NCI-H524 (cell line): ENCODE measurements at places on chromosomes 7 and 10.

DNA sequence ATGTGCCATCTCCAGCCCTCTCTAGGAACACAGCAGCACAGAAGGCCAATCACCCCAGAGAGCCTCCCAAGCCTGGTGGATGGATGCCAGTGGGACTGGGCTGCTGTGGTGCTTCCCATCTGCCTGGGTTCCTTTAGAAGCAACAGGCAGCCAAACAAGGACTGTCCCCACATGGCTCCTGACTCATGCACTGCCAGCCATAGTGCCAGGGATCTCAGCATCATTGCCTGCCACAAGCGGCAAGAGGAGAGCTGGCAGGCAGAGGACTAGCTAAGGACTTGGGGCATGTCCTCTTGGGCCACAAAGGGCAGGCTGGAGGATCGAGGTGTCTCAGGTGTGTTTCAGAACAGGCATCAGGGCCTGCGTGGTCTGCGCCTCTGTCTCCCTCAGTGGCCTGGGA, 23.4 kb upstream of the FIGNL1 start:
- DNase-seq: no peak

DNA sequence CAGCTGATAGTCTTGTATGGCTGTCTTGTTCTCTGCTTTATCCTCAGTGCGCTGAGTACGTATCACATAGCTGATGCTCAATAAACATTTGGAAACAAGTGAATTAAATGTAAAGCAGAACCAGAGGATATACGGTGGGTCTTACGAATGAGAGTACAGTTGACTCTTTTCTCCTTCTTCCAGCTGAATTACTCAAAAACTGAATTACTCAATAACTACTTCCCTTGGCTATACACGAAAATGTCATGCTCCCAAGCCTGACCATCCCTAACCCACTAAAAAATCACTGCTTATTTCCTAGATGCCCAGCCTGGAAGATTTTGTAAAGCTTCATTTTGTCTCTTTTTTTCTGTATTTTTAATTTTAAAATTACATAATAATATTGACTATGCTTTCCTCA, 3.2 kb upstream of the RSU1 start:
- DNase-seq: no peak

- no peak for DNase-seq
Observed at GRCh38 chr10:75950307-75950706, 518.9 kb downstream of the LRMDA start.

GRCh38 chr7:134188311-134188710, 61.2 kb downstream of the LRGUK start:
- DNase-seq: no peak

DNA sequence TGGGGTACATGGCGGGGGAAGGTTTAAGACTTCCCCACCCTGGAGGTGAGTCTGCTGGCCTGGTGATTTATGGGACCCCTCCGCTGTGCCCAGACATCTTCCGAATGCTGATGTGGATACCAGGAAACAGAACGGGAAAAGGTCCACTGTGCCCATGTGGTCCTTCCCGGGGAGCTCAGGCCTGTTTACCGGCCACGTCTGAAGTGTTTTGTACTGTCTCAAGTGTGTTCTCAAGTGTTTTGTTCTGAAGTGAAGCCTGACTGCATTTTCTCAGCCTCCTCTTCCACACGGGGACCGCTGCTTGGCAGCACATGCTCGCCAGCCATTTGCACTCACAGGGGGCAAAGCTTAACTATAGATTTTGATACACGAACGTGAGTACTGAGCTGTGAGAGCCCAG, 127.2 kb downstream of the TEX36 start:
- no peak for DNase-seq

GRCh38 chr10:126294451-126294850, 93.8 kb downstream of the ADAM12 start:
- no peak for DNase-seq

GRCh38 chr7:159331462-159331861, 186.8 kb upstream of the VIPR2 start:
- no peak for DNase-seq

GRCh38 chr7:151936207-151936606, 20.0 kb upstream of the GALNTL5 start:
- DNase-seq: no peak

DNA sequence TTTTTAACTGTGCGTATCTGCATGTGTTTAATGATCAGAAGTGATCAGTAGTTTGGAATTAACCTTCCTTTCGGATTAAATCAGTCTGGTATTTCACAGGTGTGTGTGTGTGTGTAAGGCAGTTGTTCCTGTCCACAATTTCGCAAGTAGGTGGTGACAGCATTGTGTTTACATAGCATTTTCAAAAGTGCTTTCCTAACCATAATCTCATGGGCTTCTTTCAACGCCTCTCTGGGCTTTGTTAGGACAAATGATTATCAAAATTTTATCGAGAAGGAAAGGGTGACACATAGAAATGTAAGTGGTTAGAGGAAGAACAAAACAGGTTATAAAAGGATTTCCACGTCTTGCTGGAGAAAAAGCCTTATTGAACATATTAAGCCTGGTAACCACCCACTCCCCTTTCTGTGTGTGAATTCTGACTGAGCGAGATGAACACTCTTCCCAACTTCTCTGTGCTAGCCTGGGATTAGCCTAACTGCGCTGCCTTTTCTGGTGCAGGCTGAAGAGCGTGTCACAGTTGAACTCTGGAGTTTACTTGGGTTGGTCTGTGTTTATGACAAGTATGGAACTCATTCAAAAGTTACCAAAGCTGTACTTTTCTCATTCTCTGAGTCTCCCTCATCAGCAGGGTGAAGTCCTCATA, 292.3 kb upstream of the PITRM1 start:
- DNase-seq: no peak

- DNase-seq: no peak
Observed at GRCh38 chr7:11345621-11346020, 371.9 kb downstream of the PHF14 start.

GRCh38 chr7:104208421-104208780, 588 bp upstream of the ORC5 start:
- DNase-seq: no peak

GRCh38 chr7:88429382-88429781, 122.7 kb upstream of the STEAP4 start:
- no peak for DNase-seq

DNA sequence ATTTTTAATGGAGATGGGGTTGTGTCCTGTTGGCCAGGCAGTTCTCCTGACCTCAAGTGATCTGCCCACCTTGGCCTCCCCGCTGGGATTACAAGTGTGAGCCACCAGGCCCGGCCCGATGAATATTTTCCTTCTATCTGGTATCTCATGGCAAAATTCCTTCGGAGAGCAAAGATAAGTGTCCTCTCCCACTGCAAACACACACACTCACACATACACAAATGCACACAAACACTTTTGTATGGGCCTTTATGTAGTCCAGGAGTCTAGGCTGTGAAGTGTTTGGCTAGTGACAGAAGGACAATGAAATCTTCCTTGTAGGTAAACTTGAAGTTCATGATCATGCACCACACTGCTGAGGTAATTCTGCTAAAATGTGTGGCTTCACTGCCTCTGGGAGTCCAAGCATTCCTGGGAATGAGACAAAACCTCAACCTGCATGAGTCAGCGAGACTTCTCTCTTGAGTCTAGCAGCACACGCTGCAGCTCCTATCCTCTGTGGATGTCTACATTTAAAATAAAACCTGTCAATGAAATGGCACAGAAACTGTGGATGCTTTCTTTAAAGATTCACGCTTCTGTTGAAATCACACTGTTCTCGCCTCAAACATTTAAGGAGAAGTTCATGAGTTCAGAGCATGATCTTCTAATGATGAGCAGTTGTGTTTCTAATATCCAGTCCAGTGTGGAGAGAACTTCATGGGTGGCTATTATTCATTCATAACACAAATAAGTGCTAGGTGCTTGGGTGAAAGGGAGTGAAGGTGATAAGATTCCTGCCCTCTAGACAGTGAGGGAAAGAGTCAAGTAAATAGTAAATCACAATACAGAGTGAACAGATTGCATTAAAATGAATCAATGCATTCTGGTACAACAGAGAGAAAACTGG, 96.5 kb downstream of the NRP1 start:
- DNase-seq: no peak

- no peak for DNase-seq
Observed at GRCh38 chr10:76675951-76676587, 961.5 kb downstream of the KCNMA1 start.

DNA sequence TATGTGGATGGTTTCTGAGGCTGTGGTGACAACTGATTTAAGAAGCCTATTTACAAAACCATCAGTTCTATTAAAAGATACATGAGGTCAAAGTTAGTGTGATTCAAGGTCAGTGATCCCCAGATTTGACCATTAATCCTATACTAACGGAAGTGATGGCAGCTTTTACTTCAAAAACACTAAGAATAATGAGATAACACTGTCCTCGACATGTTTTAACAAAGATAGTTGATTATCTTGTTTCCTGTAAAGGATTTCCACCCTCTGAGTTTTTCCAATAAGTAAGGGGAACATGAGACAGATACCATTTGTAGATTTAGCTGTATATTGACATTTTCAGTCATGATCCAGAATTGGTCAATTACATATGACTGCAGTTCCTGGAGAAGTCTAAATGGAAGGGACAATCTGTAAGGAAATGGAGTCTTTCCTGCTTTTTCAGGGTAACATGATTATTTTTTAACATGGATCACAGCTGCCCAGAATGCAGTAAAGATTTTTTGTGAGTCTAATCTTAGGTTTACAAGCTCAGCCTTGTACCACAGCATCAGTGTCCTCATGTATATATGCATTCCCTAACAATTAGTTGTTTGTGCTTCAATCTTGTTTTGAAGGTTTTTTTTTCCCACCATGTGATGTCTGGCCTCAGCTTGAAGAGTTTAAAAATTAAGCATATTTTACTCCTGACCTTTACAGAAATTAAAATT, 188.0 kb downstream of the PPP1R9A start:
- no peak for DNase-seq

- no peak for DNase-seq
Observed at GRCh38 chr10:49569031-49569631, 30.2 kb upstream of the ERCC6 start.

- no peak for DNase-seq
Observed at GRCh38 chr10:98374217-98374985, 40.6 kb downstream of the PYROXD2 start.

DNA sequence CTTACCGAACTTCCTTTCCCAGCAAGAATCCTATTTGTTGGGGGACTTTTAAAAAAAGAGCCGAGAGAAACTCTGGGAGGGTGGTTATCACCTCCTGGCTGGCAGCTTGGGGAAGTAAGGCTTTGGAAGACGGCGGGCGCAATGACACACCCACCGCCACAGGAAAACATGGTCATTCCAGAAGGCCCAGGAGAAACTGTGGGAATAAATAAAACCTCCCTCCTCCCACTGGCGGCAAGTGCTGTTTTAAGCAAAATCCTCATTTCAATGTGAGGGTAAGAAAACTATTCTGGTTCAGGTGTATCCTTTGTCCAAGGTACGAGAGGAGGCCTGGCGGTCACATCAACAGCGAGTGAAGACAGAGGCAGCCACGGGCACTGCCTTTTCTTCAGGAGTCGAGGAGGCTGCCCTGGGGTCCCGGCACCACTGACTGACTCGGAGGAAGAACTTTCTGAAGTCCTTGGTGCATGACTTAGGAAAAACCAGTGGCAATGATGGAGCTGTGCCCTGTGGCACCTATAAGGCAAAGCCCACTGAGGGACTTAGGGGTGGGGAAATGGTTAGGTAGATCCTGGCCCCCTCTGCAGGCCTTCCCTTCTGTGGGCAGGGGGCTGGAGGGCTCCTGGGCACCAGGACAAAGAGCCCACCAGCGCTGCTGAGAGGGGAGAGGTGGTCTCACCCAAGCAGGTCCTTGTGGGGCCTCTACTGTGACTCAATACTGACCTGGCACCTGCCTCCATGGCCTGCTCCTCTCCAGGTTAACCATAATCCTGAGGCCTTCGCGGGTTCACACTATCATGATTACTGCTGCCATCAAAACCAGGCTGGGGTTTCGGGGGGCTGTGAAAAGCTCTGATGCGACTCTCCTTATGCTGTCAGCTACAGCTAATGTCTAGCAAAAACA, 21.4 kb downstream of the DNAJB12 start:
- no peak for DNase-seq

DNA sequence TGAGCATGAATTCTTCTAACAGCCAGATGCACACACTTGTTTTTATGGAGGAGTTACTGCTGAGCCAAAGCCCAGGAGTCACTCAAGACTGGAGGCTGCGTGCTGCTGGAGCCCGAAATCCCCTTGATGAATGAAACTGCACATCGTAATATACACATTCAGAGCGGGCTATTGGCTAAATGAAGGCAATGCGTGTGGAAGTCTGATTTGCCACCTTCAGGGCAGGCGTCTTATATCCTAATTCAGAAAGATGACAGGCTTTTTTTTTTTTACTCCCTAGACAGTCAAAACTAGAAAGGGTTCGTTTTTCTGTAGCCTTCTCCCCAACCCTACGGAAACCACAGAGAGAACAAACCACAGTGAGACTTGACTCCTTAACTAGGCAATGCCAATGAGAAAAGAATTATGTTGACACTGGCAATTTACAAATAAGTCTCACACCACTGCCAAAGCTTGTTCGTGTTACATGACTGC, 227.2 kb upstream of the KLF14 start:
- DNase-seq: no peak

DNA sequence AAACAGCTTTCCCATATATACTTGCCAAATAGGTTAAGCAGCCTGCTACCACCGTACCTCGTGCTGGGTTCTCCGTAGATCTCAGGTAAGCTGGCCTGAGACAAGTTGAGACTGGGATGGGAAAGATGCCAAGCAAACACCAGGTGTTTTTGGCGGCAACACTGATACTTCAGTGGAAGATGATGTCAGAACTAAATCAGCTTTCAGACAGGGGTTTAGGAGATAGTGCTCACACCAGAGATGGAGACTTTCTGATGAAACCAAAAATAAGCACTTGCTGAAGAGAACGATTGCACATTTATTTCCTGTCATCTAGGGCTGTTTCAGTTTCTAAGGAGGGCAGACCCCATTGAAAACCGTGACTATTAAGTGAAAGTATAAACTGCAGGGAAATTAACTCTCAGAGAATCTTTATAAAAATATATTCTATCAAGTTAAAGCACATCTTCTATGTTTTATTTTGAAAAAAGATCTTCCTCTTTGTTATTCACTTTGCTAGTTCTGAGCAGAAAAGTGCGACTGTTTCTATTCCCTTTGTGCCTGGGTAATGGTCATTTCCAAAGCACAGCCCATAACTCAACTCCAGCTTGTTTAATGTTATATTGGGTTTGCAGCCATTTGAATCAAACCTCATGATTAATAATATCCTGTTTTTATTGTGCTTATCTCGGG, 149.9 kb downstream of the CPED1 start:
- DNase-seq: peak; percentile 28
